ENCODE measurements at places on chromosomes 4 and X.

GRCh38 chr4:128162434-128162833, 101.3 kb downstream of the LARP1B start:
- no peak for DNase-seq

DNA sequence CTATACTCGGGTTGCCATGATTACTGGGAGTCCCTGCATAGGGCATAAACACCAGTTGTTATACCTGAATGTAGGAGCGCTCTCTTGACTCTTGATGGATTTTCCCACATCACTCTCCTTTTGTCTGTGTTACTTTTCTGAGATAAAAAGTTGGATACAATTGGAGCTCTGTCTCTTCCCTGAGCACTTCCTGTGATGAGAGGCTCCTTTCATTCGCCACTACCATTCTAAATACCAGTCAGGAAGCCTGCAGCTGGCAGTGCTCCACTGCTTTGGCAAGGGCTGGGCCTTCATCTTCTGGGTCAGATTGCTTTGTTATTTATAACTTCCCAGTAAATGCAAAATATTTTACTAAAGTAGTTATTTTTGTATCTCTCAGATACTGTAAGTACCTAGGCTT, 13.9 kb downstream of the TCEANC start:
- no peak for DNase-seq

- DNase-seq = peak; percentile 4
These were observed 129.7 kb downstream of the PLS3 start for GRCh38 chrX:115690511-115691216.

GRCh38 chr4:680551-680927, 6.2 kb downstream of the MYL5 start:
- DNase-seq = no peak

GRCh38 chrX:124338733-124339514, 6.5 kb downstream of the TEX13D start:
- no peak for DNase-seq

DNA sequence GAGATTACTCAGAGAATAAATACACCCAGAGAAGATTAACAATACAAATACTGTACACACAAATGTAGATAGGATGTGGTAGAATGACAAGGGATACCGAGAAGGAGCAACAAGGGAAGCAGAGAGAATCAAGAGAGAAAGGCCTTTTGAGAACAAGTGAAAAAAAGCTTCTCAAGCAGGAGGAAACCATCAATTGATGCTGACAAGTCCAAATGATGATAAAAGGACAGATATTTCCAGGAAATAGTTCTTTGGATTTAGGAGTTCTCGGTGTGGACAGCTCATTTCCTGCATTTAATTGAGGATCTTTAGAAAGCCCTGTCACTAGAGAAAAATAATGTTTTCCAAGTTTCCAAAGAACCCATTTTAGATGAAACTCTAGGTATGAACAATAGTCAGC, 48.1 kb downstream of the NPY5R start:
- no peak for DNase-seq

GRCh38 chr4:95124906-95125504, 367.2 kb downstream of the BMPR1B start:
- DNase-seq = no peak

GRCh38 chrX:129025376-129025775, 497.9 kb downstream of the SMARCA1 start:
- no peak for DNase-seq

DNA sequence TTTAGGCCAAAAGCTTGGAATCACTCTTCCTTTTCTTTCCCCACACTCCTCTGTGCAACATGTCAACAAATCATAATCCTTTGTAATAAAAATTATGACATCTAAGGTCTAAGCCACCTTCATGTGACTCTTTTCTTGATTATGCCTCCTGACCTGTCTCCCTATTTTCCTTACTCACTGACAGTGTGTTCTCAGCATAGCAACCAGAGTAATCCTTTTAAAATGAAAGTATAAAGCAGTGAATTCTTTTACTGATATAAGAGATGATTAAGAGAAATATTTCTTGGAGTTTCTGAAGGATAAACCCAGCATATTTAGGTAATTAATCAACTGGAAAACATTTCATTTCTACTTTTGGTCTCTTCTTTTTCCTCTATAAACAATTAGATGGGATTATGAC, 44.7 kb downstream of the USO1 start:
- DNase-seq = no peak

DNA sequence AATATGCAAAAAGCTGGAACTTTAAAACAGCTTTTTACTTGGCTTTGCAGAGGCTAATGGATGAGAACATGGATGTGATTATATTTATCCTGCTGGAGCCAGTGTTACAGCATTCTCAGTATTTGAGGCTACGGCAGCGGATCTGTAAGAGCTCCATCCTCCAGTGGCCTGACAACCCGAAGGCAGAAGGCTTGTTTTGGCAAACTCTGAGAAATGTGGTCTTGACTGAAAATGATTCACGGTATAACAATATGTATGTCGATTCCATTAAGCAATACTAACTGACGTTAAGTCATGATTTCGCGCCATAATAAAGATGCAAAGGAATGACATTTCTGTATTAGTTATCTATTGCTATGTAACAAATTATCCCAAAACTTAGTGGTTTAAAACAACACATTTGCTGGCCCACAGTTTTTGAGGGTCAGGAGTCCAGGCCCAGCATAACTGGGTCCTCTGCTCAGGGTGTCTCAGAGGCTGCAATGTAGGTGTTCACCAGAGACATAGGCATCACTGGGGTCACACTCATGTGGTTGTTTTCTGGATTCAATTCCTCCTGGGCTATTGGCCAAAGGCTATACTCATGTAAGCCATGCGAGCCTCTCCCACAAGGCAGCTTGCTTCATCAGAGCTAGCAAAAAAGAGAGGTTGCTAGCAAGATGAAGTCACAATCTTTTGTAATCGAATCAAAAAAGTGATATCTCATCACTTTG, 15.6 kb downstream of the TLR8 start:
- DNase-seq = no peak

DNA sequence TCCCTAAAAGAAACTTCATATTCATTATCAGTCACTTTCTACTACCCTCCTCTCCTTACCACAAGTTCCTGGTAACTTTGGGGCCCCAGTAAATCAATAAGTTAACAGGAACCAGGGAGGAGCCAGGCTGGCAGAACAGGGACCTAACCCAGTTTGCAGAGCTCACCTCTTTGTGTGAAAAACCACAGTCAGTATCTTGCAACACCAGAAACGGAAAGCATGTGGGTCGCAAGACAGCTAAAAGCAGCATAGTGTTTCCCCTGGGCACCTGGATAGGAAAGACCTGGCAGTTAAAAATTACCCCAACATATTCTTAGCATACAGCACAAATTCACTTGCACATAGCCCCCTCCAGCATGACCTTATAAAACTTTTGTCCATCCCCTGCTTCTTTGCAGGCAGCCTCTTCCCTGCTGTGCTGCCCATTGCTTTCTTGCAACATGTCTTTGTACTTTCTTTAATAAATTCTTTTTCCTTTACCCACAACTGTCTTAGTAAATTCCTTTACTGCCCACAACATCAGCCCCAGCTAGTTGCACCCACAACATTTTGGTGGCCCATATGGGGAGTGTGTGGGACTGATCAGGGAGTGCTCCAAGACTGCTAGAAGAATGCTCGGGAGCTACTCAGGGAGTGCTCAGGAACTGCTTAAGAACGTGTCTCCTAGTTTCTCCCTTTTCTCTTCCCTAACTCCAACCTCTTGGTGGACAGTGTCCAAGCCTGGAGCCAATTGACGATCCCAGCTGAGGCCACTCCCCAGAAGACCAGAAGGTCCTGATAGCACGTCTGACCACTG, 83.4 kb downstream of the MSN start:
- no peak for DNase-seq

- DNase-seq = no peak
These were observed 6.3 kb downstream of the LONRF3 start for GRCh38 chrX:118980761-118981160.

- no peak for DNase-seq
These were observed 725.7 kb upstream of the TENM3 start for GRCh38 chr4:181517491-181517890.

GRCh38 chr4:143451186-143451585, 62.3 kb upstream of the SMARCA5 start:
- DNase-seq = no peak

DNA sequence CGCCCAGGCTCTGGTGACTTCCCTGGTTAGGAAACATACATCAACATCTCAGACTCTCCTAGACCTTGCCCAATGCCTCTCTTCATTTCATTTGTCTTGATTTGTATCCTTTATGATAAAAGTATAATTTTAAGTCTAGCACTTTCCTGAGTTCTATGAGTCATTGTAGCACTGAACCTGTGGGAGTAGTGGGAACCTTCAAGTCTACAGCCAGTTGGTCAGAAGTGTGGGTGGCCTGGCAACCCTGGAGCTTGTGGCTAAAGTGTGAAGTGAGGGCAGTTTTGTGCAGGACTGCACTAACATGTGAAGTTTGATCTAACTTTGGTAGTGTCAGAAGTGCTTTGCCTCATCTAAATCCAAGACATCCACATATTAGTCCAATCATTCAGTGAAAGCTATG, 259.3 kb upstream of the IGFBP7 start:
- DNase-seq = no peak

GRCh38 chr4:89898304-89898716, 3.7 kb downstream of the MMRN1 start:
- DNase-seq = no peak

DNA sequence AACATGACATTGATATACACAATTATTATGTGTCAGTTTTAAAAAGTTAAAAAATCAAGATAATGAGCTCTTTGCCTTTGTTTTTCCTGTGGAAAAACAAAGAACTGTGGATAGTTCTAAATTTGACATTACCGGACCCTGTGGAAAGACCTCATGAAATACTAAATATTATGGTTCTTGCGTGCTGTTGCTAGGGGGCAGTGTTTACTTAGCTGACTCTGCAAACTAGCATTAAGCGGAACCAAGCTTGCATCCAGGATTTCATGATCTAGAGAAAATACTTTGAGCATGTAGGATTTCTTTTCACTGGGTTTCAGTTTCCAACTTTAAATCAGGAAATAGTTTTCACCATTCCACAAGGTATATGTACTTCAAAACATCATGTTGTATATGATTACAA, 33.6 kb downstream of the CLCN4 start:
- no peak for DNase-seq

- DNase-seq = no peak
These were observed 141.5 kb downstream of the RPS6KA6 start for GRCh38 chrX:84046403-84046984.

GRCh38 chr4:149203256-149204001, 612.2 kb downstream of the IQCM start:
- no peak for DNase-seq

- no peak for DNase-seq
These were observed 38.7 kb upstream of the MXD4 start for GRCh38 chr4:2300431-2301224.

DNA sequence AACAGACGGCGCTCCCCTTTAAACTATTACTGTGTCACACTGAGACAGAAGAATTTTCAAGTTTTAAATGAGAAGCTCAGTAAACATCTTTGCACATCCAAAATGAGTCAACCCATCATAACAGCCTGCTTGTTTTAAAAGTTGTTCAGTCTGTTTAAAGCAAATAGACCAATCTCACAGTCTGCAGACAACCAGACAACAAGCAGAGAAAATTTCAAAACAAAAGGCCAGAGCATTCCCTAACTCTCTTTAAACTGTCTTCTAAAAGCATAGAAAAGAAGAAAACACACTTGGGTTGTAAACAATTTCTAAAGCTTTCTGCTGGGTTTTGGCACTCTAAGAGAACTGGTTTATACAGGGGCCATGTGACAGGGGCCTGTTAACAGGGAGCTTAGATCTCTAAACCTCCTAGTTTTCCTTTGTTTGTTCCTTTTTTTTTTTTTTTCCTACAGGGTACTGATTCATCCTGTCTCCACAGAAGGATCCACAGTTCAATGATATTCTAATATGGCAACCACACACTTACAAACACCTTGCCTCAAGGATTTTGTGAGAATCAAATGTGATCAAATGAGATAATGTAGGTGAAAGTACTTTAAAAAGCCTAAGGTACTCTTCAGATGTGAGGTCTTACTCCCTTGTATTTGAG, 100.8 kb upstream of the MAML3 start:
- no peak for DNase-seq

GRCh38 chr4:42610941-42611340, 46.0 kb downstream of the ATP8A1 start:
- DNase-seq = no peak

GRCh38 chrX:151082077-151082948, 94.1 kb upstream of the GPR50 start:
- DNase-seq = peak; percentile 19

GRCh38 chr4:10085386-10085785, 31.2 kb downstream of the WDR1 start:
- no peak for DNase-seq

- no peak for DNase-seq
These were observed 100.5 kb downstream of the GPR143 start for GRCh38 chrX:9665113-9665512.

GRCh38 chrX:11244636-11245035, 48.6 kb upstream of the AMELX start:
- DNase-seq = no peak

- no peak for DNase-seq
These were observed 70.2 kb upstream of the BRWD3 start for GRCh38 chrX:80879916-80880315.

DNA sequence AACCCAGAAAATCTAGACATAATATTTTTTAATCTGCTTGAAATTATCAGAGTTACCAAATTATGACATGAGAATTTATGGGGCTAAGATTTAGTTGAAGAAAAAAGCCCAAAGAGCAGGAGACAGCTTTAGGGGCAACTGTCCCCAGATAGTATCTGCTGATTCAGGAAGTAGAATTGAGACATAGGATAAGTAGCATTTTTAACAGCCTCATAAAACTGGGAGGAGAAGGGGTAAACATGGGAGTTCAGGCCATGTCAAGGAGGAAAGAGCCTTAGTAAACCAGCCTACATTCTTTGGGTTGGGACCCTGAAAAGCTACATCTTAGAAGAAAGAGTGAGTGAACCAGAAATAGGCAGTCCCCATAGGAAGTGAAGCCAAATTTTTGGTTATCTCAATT, 9.7 kb upstream of the RAB28 start:
- DNase-seq = no peak

DNA sequence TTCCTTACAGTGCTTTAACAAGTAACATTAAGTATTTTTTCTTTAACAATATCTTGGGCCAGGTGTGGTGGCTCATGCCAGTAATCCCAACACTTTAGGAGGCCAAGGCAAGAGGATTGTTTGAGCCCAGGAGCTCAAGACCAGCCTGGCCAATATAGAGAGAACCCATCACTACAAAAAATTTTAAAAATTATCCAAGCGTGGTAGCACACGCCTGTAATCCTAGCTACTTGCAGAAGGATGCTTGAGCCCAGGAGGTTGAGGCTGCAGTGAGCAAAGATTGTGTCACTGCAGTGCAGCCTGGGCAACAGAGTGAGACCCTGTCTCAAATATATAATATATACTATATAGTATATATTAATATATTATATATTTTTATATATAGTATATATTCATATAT, 162.2 kb downstream of the ZNF674 start:
- no peak for DNase-seq

DNA sequence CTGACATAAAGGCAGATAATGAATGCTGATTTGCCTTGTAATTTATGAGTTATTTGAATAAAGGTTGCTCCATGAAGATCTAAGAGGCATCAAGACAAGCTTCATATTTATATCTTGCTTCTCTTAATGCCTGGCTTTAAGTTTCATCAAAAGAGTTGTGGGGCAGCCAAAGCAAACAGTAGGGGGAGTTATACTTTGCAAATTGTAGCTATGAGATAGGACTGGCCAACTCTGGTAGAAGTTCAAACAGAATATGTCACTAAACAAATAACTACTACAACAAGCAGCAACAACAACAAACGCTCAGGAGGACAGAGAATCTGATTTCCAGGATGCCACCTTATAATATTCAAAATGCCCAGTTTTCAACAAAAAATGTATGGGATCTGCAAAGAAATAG, 69.1 kb upstream of the PLAC1 start:
- no peak for DNase-seq
